Stimulated activated CD4-positive, alpha-beta T cell treated with anti-CD3 and anti-CD28 coated beads, Interleukin-12 subunit alpha, Interleukin-12 subunit beta, amount 100 ng/mL, for 48 hours (primary cell): ENCODE measurements at places on chromosomes 12 and 14.

- DNase-seq: no peak
Measured at GRCh38 chr12:121112496-121112895, 20.2 kb upstream of the P2RX7 start.

- no peak for DNase-seq
Measured at GRCh38 chr14:93976477-93977057, at the start of gene ASB2. ASB2 (minus strand) TSS chr14:93976570; CDS start chr14:93964539, 12,031 bp downstream.

DNA sequence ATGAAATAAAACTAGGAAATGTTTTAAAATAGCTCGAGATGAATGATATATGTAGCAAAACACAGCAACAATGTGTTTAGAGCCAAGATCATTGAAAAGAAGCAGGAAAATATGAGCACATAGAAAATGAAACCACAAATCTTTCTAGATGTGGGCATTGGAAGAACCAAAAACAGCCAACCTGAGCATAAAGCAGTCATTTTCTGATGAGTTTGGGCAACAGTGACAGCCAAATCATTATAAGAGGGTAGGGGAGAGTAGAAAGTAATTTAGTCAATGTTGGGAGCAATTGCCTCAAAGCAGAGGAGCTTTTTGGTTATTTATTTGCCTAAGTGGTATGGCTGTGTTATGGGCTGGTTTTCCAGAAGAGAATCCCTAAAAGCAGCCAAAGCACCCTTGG lies 8.8 kb upstream of the BICDL1 start:
- no peak for DNase-seq

GRCh38 chr12:112938751-112939150 lies 477 bp downstream of the OAS3 start:
- DNase-seq: no peak

DNA sequence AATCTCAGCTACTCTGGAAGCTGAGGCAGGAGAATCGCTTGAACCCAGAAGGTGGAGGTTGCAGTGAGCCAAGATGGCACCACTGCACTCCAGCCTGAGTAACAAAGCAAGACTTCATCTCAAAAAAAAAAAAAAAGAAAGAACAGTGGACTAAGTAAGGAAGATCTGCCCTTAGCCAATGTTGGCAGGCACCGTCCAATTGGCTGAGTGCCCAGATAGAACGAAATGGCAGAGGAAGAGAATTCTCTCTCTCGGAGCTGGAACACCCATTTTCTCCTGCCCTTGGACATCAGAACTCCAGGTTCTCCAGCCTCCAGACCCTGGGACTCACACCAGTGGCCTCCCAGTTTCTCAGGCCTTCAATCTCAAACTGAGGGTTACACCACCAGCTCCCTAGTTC lies 49.9 kb downstream of the ESR2 start:
- no peak for DNase-seq
